ENCODE measurements at places on chromosomes 11 and 22. TPM values are rescaled to one million over a fixed set of nuclear protein-coding genes. Genes with fewer than 3 reads are reported as not detected.

- ATAC-seq: no peak
These were observed 111.8 kb upstream of the TMEM45B start for GRCh38 chr11:129703846-129704245.

DNA sequence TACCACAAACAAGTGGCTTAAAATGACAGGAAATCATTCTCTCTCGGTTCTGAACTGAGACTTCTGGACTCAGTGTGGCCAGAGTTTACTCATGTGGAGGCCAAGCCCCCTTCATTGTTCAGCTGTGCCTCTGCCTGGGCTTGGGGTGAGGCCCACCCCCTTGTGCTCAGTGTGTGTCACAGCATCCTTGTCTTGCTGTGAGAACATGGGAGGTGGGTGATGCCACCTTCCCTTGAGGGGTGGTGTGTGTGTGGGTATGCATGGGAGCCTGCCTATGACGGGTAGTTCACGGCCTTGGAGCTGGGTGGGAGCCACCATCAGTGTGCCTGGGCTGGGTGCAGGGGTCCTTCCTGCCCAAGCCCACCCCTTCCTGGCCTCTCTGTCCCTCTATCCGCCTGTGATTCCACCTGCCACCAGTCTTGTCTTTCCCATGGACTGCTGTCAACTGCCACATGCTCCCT, 101.7 kb downstream of the MORC2 start:
- no peak for ATAC-seq

Gene MRPL21
- 96.4 TPM for total RNA-seq

DNA sequence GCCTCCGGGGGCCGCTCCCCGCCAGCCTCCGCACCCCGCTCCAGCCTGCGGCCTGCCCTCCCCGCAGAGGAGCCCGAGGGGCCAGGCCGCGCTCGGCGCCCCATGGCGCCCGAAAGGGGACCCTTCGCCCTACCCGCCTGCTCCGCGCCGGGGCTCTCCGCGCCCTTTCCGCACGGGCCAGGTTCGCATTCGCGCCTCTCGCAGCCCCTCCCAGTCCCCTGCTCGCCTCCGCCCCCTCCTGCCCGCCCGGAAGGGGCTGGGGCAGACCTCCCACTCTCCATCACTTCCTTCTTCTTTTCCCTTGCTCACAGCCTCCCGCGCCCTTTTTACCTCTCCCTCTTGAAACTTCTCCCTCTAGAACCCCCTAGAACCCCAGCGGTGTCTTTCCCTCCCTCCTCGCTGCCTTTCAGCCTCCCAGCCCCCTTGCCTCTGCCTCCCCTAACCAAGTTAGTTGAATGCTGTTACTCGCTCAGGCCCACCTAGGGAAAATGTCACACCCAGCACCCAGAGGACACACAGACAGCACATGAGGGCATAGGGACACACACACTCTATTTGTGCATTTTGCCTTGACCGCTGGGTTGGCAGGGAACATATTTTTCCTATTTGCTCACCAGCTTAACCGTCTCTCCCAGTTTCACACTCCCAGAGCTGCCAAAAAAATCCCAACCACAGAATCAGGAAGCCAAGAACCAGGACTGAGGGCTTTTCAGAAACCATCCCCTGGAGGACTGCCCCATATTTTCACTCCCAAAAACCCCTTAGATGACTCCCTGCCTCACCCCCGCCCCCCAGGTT, at the start of gene SLC43A3:
Gene SLC43A3 (minus strand): TSS at position 193 of the 798 bp plus-strand sequence. CDS start 949 bp downstream, outside the sequence.
- ATAC-seq: peak; percentile 62

GRCh38 chr11:16280256-16280682, 76.1 kb downstream of the SOX6 start:
- no peak for ATAC-seq

Gene LRRC75B
- total RNA-seq: 2.3 TPM

Gene TMPRSS13
- total RNA-seq: 2.1 TPM

Gene OR52A1
- total RNA-seq: not detected

GRCh38 chr11:85947431-85948272, 92.5 kb downstream of the CCDC83 start:
- peak; percentile 85 for ATAC-seq

DNA sequence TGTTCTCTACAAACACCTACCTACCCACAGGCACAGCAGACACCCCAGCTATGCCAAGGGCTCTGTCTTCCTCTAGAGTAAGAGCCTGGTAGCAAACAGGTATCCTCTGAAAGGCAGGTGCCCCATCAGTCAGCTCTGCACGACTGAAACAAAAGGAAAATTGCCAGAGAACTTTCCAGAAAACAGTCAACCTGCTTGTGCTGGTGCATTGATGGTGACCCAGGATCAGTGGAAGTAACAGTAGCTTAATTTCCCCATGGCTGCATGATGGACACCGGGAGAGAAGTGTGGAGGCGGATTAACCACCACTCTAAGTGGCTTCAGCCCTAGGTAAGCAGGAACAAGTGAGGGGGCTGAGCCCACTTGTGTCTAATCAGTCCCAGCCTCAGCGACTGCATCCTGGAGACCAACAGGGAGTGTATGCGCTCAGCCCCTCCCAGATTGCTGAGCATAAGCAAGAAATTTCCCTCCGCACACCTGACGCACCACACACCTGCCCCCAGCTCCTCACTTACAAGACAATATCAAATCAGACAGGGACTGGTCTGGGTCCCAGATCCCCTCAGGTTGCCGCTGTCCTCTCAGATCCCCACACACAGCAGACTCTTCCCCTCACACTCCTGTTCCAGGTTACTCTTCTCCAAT, 70.7 kb upstream of the IGLL5 start:
- no peak for ATAC-seq

DNA sequence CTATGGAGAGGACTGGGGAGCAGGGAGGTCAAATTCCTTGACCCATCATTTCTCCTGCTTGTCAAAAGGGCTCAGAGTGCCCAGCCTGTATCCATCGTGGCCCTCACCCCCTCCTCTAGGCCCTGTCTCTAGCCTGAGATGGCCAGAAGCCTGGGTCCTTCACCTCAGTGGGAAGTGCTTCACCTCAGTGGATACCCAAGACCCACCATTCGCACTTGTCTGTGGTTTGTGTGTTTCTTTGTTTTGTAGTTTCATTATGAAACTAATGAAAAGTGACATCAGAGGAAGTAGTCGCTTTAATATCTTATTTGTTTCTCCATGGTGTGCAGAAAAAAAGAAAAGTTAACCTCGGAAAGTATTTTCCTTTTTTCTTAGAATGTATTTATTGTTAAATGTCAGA, 194.0 kb upstream of the CADM1 start:
- ATAC-seq: no peak

DNA sequence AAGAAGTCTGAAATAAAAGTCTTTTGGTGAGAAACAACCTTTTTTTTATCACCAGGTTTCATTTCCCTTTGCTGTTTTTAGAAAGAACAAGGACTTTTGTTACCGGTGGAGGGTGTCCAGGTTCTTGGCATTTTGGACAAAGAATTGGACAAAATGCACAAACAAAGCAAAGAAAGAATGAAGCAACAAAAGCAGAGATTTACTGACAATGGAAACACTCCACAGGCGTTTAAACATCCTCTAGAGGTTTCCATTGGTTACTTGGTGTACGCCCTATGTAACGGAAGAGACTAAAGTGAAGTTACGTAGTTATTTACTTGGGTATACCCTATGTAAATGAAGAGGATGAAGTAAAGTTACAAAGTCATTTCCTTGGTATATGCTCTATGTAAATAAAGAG, 1487.0 kb downstream of the LRRC4C start:
- no peak for ATAC-seq

DNA sequence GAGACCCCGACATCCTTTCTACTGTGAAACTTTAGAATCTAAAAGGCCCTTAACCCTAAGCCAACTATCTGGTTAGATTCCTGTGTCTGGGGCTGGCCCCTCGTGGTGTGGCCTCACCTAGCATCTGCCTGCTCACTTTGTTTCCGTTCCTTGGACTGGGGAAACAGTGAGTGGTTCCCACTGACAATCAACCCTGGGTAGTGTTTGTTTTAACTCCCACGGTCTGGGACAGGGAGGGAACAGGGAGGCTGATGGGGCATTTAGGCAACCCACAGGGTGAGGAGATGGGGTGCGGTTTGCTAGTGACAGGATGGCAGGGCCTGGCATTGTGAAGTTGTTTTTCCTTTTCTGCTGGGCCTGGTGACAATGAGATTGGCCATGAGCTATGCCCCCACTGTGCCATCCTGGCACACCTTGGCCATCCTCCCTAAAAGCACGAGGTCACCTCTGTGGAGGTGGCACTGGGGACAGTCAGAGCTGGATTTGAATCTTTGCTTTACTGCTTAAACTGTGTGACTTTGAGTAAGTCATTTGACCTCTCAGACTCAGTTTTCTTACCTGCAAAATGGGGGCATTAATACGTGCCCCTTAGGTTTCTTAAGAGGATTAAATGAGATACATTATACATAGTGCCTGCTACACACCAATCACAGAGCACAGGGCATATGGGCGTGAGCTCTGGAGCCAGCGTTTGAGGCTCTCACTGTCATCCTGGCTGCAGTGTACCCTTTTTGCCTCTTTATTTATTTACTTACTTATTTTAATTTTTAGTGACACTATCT, 31.4 kb downstream of the CHRDL2 start:
- no peak for ATAC-seq

GRCh38 chr11:65546217-65546958, 11.8 kb downstream of the LTBP3 start:
- ATAC-seq: peak; percentile 90

GRCh38 chr11:123145220-123145619, 49.8 kb downstream of the CLMP start:
- no peak for ATAC-seq

GRCh38 chr22:31943206-31943977, 943 bp upstream of the YWHAH start:
- ATAC-seq: no peak

DNA sequence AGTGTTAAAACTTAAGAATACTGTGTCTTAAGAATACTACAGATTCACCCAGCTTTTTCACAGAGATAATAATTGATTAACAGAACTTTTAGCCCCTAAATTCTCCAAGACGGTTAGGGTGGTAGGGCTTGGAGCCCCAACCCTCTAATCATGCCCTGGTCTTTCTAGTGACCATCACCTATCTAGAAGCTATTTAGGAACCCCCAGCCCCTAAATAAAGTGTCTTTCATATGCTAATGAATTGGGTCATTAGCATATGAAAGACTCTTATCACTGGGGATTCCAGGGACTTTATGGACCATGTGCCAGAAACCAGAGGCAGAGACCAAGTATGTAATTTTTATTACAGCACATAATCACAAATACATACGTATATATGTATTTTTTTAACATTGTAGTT, 999.7 kb upstream of the RAG2 start:
- ATAC-seq: no peak

DNA sequence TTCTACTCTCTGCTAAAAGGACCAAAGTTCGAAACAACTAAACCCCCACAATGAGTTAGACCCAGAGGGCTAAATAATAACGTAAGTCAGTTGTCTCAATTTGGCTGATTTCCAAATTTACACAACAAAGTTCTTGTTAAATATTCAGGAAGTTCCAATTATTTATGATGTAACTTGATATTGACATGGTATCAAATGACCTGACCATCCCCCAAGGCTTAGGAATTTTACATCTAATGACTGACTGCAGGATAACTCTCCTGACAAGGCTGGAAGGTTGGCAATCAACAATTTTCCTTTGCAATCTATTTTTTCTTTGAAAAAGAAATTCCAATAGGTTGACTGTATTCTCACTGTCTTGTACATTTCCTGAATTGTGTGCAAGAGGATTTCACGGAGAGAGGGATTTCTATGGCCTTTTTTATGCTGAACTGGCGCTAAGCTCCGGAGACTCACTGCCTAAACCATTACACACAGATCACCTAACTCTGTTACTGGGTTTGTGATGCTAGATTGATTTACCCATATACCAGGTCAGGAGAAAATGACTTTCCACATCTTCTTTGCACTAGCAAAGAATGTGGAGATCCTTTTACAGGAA, 9.6 kb upstream of the CDON start:
- no peak for ATAC-seq

GRCh38 chr11:1202154-1202775, 20.6 kb upstream of the MUC5B start:
- peak; percentile 26 for ATAC-seq
